SK-MEL-5 (cell line): ENCODE measurements at places on chromosomes 5 and 9.

DNA sequence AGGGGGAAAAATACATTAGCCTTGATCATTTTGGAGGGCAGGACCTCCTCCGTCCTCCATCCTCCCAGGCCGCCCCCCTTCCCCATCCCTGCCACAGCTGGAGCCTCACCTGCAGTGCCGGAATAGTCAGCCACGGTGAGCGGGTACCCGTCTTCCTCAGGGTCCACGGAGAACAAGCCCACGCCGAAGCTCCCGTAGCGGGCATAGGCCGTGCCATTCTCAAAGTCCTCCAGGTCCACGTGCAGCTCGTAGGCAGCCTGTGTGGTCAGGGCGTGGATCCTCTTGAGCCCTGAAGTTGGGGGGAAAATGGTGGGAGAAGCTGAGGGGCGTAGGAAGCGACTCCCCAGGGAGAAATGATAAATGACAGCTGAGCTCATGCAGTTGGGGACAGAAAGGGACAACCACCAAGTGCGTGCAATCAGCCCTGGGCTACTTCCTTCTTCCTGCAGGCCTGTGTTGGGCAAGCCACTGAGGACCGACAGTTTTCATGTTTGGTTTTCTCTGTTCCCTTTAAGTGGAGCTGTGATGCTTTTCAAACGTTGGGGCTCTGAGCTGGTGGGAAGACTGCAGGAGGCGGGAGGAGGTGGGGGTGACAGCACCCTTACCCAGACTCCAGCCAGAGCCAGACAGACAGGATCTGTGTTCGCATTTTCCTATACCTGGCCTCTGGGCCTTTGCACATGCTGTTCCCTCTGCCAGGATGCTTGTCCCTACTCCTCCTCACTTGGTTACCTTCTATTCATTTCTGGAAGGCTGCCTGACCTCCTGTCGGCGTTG, 8.7 kb upstream of the QRFP start:
- no peak for DNase-seq

- peak; percentile 93 for DNase-seq
Observed at GRCh38 chr9:70924895-70925547, 196.4 kb downstream of the TRPM3 start.

DNA sequence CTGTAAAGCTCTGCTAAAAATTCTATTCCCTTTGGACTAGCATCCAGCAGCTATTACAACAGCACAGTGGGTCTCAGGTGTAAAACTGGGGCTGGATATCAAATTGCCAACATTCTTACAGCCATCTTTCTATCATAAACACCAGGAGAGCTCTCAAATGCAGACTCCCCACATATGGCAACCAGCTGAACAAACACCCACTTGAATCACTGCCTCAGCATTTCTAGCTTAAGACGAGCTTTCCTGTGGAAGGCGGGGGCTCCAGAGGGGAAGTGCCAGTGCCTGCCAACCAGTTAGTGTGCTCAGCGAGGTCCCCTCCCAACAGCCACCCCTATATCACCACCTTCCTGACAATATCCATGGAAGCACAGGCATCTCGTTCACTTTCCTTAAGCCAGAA, 62.2 kb downstream of the IPPK start:
- DNase-seq = no peak

DNA sequence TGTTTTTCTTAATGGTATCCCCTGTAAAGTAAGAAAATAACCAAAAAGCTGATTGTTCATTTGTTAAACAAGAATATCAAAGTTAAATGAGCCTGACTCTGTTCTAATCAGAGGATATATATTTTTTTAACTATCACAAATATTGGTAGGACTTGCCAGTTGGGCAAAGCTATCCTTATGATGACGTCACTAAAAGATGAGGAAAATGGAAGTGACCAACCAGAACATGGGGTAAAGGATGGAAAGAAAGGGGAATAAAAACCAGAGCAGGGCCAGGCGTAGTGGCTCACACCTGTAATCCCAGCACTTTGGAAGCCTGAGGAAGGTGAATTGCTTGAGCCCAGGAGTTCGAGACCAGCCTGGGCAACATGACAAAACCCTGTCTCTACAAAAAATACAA, 811.6 kb upstream of the DMAC1 start:
- no peak for DNase-seq

- no peak for DNase-seq
Observed at GRCh38 chr9:36126016-36126730, 10.4 kb upstream of the GLIPR2 start.

DNA sequence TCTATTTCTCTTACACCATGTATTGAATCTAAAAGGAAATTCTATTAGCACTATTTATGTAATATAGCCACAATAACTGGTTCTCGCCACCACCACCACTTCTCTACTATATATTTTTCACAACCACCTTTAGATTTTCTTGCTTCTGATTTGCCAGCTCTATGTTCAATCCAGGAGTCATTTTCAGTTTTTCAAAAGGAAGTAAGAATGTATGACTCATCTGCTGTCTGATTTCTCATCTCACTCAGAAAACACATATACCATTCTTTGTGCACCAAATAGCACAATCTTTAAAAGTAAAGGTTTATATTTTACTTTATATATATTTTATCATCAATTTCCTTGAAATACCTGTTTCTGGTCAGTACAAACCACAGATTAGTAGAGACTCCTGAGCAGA, 1127.5 kb downstream of the TAF11L14 start:
- DNase-seq = peak; percentile 35

- DNase-seq = no peak
Observed at GRCh38 chr5:61280761-61281427, 51.2 kb upstream of the ZSWIM6 start.

GRCh38 chr9:135302329-135303279, 177.0 kb upstream of the PPP1R26 start:
- DNase-seq = no peak

DNA sequence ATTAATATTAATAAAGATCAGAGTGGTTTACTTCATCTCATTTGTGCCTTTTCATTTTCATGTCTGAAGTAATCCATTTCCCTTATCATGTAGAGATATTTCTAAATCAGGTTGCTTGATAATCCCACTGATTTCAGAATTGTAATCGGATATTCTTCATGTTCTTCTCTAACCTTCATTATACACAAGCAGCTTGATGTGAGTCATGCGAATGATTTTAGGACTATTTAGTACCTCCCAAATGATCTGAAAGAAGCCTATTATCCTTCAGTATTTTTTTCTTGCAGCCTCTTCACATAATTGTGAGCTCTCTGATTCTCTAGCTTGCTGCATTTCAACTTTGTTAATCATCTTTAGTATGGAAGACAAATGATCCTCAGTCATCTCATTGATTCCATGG, 182.0 kb downstream of the GIN1 start:
- peak; percentile 68 for DNase-seq

GRCh38 chr5:33696411-33696810, 195.4 kb downstream of the ADAMTS12 start:
- DNase-seq = no peak

DNA sequence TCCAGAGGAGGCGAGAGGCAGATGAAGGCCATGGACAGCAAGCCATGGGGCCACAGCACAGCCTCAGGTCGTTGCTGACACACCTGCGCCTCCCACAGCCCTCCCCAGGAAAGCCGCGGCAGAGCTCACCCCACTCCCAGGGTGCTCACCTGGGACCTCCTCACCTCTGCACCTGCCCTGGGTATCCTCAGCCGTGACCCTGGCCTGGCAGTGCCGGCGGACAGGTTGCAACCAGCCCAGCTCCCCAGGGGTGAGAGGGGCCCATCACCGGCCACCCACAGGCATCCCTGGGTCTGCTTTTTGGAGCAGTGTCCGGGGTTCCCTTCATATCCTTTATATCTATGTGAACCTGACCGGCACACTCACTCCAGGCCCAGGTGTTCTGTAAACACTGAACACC, 30.4 kb upstream of the FCN1 start:
- no peak for DNase-seq

DNA sequence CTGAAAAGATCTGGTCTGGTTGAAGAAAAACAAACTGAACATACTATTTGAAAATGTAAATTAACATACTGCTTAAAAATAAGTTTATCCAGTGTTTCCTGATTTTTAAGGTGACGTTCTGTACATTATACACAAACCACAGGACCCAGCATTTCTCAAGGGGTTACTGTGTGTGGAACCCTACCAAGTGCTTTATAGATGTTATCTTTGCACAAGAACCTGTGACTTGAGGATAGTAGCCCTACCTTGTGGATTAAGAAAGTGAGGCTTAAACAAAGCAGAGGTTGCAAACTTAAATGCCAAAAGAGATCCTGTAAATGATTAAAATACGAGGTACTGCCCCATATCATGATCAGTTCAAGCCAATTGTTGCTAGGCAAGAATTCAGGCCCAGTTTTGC, 4.7 kb downstream of the KLF9 start:
- no peak for DNase-seq

GRCh38 chr9:134413112-134413715, 87.0 kb downstream of the RXRA start:
- DNase-seq = no peak

- DNase-seq = peak; percentile 32
Observed at GRCh38 chr5:61052882-61053281, 107.9 kb downstream of the NDUFAF2 start.

GRCh38 chr9:60545346-60545877, 368.8 kb upstream of the SPATA31A5 start:
- DNase-seq = no peak

GRCh38 chr5:133565993-133566392, 46.3 kb downstream of the FSTL4 start:
- peak; percentile 12 for DNase-seq

DNA sequence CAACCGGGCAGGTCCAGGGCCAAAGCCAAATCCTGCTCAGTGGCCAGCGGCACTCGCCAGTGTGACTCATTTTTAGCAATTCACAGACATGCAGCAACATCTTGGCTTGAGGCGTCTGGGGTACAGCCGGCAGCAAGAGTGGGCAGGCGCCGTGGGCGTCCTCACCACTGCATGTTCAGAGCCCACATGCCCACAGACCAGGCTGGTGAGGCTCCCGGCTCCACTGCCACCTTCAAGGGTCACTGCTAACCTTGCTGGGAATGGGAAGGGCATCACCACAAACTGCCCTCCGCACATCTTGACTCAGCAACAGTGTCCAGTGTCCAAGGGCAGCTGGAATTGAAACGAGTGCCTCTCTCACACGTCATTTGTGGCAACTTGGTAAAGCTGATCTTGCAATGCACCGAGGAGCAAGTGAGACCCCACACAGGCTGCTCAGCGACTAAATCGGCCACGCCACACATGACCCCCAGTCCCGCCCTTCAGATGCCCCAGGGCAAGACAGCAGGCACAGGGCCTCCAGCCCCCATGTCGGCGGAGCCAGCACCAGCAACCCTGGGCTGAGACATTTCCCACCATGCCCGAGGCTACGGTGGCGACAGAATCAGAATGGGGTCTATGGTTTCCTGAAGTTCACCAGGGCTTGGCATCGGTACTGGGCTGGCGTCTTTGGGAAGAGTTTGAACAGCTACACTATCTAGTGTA, 140.3 kb downstream of the ROR2 start:
- no peak for DNase-seq

GRCh38 chr5:171291371-171291770, 17.7 kb upstream of the TLX3 start:
- DNase-seq = no peak

- DNase-seq = no peak
Observed at GRCh38 chr5:136985785-136986475, 513.2 kb downstream of the SPOCK1 start.

- peak; percentile 24 for DNase-seq
Observed at GRCh38 chr9:82106536-82106935, 118.0 kb downstream of the SPATA31D1 start.

GRCh38 chr5:96388176-96388575, 44.9 kb downstream of the PCSK1 start:
- no peak for DNase-seq

DNA sequence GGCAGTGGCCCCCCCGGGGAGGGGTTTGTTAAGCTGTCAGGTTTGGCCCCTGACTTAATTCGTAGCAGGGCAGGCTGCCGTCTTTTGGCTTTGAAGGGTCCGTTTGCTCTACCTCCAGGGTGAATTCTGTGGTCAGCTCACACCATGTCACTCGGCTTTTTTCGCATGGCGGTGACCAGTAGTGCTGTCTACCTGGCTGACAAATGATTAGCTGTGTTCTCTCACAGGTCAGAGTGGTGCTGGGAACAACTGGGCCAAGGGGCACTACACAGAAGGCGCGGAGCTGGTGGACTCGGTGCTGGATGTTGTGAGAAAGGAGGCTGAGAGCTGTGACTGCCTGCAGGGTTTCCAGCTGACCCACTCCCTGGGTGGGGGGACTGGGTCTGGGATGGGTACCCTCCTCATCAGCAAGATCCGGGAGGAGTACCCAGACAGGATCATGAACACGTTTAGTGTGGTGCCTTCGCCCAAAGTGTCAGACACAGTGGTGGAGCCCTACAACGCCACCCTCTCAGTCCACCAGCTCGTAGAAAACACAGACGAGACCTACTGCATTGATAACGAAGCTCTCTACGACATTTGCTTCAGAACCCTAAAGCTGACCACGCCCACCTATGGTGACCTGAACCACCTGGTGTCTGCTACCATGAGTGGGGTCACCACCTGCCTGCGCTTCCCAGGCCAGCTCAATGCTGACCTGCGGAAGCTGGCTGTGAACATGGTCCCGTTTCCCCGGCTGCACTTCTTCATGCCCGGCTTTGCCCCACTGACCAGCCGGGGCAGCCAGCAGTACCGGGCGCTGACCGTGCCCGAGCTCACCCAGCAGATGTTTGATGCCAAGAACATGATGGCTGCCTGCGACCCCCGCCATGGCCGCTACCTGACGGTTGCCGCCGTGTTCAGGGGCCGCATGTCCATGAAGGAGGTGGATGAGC, 1.4 kb downstream of the TUBB4B start:
- DNase-seq = no peak

- no peak for DNase-seq
Observed at GRCh38 chr5:64666078-64666477, 24.2 kb upstream of the SHISAL2B start.

GRCh38 chr9:137020771-137021567, 7.1 kb downstream of the ABCA2 start:
- DNase-seq = no peak

GRCh38 chr5:59800347-59800893, 93.1 kb downstream of the PDE4D start:
- DNase-seq = peak; percentile 68

GRCh38 chr5:80191397-80191796, 64.5 kb downstream of the SERINC5 start:
- no peak for DNase-seq

GRCh38 chr5:143037071-143037470, 266.9 kb downstream of the ARHGAP26 start:
- no peak for DNase-seq

GRCh38 chr5:175823731-175824525, 47.5 kb upstream of the CPLX2 start:
- no peak for DNase-seq

GRCh38 chr9:93587651-93588347, 11.4 kb downstream of the PHF2 start:
- no peak for DNase-seq

GRCh38 chr5:130479045-130479804, 575.0 kb downstream of the CHSY3 start:
- DNase-seq = peak; percentile 17

GRCh38 chr9:12539580-12539975, 153.6 kb upstream of the TYRP1 start:
- no peak for DNase-seq
